ENCODE measurements at places on chromosomes 2 and 18.

DNA sequence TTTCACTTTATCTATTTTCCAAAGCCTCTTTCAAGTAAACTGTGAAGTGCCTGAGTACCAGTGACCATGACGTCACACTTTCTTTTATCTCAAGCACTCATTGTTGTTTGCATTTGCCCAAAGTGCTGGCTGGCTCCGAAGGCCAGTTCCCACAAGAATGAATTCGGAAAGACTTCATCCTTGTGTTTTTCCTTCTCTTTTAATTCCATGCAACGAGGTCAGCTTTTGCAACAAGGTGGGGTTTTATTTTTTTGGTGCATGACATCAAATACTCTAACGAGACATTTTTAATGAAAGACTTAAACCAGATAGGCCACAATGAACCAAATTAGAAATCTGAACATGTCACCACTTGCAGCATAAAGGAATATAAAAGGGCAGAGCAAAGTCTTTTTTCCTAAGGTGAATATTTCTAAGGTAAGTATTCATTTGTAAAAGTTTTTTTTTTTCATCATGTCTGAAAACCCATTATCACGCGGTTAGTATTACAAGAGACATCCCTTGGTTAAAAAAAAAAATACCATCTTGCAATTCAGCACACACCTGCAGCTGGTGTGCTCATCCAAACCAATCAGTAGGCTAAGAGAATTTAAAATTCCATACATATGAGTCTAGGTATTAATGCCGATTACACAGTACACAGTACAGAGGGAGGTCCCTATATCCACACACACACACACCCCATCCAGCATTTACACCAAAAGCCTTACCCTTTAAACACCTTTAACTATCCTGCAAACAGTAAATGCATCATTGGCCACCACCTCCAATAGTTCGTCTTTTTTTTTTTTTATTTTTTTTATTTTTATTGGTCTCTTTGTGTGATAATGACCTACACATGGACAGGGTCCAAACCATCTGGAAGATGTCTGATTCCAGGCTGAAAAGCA is 2.3 kb downstream of the ARL4C start:
- DNase-seq = no peak

DNA sequence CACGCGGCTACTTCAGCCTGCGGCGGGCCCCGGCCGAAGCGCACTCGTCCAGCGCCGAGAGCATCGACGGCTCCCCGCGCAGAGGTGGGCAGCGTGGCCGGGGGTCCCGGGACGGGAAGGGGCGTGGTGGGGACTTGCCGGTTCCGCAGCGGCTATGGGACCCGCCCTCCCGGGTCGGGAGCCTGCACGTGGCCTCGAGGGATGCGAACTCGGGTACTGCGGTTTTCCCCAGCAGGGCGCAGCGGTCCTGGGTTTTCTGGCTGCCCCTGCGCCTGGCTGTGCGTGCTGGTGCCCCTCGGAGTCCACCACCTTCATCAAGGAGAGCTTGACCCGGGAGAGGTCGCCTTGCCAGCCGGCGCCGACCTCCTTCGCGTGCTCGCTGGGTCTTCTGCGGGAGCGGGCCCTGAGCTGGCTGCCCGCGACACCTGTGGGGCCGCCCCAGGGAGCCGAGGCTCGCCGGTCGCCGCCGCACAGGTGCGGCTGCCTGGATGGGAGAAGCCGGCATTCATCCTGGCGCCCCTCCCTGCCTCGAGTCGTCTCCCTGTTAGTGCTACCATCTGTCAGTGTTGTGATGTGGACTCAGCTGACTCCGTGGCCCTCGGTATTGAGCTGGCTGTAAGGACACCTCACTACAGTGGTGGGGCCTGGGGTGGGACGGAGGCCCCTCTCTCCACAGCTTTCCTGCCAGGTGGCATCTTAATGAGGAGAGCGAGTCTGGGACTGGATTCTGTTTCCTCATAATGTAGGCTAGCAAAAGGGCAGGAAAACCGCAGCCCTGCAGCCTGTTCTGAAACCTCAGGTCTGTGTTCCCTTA is 177.3 kb downstream of the AGAP1 start:
- peak; percentile 85 for DNase-seq

GRCh38 chr2:52659546-52659945 is 1108.1 kb upstream of the CHAC2 start:
- no peak for DNase-seq

DNA sequence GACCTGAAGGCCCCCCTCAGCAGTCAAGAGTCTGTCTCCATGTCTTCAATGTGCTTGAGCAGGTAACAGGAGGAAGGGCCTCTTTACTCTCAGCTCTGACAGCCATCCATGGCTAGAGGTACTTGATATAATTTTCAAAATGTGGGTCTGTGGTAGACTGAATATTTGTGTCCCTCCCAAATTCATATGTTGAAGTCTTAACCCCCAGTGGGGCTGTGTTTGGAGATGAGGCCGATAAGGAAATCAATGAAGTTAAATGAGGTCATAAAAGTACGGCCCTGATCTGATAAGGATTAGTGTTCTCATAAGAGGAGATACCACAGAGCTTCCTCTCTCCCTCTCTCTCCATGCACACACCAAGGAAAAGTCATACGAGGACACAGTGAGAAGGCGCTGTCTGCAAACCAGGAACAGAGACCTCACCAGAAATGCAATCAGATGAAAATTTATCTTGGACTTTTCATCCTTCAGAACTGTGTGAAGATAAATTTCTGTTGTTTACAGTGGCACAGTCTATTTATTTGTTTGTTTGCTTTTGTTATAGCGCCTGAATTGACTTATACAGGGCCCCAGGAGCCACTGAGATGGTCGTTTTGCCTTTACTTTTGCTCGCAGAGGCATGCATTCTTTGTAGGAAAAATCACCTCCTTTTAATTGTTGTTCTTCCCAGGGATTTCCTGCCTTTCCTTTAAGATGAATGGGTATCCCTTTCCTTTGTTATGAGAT is 274.8 kb upstream of the TRIB2 start:
- DNase-seq = no peak

- DNase-seq = no peak
These were observed 22.9 kb downstream of the ZNF532 start for GRCh38 chr18:58887613-58887963.

DNA sequence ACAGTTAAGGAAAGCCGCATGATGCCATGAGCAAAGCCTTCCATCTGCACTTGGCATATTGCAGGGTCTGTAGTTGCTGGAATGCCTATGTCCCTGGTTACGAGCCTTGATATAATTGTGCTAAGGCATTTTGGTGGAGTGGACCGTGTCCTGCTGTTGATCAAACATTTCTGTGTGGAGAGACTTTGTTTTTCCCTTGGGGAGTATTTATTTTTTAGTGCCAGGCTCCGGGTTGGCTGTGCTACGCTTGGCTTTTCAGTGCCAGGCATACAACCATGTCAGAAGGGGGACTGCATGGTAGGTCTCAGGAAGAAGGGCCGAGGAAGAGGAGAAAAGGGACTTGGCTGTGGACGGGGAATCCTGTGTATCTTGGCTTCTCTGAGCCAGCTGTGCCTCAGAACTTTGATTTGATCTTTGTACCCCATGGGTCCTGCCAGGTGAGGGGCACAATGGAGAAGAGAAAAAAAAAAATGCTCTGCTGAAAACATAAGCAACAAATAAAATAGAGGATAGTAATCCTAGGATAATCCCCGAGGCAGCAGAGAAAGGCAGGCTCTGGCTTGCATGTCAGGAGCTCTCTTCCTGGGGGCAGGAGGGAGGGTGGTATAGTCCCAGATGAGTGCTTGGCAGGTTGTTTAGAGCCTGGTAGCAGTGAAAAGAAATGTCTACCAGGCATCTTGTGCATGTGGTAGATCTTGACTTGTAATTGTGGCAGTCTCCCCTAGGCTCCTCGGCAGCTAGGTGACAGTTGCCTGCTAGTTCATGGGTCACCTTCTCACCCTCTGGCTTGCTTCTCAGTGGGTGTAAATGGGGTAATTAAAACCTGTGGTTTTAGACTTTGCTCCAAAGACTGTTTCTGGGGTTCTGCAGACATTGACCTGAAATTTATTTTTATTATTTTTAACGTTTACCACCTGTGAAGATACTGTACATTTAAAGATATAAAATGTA is 233.0 kb downstream of the NEDD4L start:
- DNase-seq = no peak

- DNase-seq = no peak
These were observed 5.0 kb downstream of the OSBPL6 start for GRCh38 chr2:178199334-178199733.

All from mesenteric fat pad (tissue), 1 donor.